ENCODE measurements at places on chromosomes 6 and 20.

DNA sequence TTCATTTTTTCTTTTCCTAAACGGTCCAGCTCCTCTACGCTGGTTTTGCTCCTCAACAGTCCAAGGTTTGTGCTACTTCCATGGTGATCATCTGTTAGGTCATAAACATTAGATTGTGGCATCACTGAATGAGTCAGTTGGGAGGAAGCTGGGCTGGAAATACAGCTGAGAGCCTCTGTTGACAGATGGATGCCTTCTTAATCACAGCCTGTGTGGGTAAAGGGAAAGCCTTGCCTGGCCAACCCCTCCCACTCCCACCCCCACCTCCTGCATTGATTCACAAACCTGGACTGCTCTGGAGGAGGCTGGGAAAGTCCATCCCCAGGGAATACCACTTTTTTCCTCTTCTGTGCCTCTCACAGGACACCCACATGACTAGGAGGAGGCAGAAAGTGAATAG, 180.6 kb upstream of the CCN2 start:
- DNase-seq = no peak

DNA sequence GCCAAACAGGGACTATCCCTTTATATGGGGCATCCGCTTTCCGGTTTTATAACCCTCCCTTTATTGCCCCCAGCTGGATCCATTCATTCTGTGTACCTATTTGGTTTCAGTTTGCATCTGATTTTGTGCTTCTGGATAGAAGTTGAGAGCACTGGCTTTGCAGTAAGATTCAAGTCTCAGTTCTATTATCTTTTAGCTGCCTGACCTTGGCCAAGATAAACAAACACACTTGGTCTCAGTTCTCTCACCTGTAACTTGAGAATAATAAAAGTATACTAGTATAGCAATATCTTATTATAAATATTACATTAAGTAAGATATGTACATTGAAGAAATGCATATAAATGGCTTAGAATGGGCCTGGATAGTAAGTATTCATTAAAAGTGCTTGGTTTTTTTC, 182.4 kb upstream of the TSHZ2 start:
- DNase-seq = no peak

DNA sequence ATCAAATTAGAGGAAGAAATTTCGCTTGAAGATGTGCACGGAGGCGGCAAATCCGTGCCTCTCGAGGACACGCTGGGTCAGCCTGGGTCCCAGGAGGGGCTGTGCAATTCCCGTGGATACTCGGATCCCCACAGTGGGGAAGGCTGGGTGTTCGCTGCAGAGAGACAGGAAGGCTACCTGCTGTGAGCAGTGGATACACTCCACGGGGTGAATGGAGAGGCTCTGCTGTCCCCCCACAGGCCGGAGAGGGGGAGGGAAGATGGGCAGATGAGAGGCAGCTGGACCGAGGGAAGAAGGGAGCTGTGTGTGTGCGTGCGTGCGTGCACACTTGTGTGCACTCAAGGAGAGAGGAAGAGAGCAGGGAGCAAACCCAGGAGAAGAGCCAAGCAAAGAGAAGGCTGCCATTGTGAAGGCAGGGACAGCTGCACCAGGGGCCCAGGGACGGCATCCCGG, 57.3 kb downstream of the SULF2 start:
- DNase-seq = no peak

DNA sequence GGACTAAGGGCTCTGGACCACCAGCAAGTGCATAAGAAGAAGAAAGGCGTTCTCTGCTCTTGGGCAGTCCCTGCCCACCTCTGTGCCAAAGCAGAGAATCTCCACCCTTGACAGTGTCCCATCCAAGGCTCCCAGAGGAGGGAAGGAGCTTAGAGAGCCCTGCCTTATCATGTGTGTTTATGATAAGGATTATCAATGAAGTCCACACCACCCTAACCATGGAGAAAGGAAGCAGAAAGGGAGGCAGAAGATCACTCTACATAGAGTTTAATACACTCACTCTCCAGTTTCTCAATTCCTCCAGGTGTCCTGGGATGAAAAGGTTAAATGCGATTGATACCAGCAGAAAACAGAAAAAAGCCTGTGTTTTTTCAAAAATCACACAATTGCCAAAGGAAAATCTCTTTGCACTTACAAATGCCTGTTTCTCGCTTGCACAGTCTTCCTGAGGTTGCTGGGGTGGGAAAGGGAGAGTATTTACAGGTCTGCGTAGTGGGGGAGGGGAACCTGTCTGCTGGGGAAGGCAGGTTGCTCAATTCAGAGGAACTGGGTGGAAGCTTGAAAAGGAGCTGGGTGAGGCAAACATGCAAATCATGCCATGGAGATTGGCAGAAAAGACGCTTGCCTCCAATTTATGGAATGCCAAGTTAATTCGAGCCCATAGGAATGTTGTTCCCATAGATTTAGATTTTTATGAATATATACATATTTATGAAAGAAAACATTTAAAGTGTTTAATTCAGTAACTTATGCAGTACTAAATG, 104.0 kb downstream of the EYA2 start:
- no peak for DNase-seq

DNA sequence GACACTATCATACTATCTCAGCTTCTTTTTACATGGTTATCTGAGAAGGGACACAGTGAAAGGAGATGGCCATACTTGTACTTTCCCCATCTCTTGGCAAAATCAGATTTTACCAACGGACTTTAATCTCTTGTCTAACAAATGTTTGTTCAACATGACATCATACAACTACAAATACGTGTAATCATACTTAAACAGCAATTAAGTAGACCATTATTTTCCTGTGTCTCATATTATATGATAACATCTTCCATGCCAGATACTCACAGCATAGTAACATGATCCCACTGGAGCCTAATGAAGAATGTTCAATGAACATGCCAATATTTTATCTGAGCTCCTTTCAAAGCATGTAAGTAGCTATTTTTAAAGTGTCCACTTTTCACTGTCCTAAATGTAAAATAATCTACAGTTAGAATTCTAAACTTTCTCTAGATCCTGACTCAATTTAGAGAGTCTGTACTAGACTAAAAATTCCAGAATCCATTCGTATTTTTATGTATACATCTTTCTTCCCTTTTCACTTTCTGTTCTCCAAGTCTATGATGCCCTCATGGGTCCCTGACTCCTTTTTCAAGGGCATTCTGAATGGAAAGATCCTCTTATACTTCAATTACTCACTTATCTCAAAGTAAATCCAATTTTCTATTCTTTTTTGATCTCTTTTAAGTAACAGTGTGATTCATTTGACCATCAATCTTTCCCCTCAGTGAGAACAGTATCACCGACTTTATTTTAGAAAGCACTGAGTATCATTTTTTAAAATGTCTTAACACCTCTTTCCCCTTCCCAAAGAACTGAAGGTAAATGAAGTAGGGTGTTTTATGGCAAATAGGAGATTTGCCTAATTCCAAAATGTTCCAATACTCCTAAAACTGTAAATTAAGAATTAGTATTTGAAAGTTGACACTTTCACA, 133.5 kb downstream of the CDK19 start:
- no peak for DNase-seq

Measured in NCI-H1930 (cell line).